ENCODE measurements at places on chromosomes 11 and 22.

DNA sequence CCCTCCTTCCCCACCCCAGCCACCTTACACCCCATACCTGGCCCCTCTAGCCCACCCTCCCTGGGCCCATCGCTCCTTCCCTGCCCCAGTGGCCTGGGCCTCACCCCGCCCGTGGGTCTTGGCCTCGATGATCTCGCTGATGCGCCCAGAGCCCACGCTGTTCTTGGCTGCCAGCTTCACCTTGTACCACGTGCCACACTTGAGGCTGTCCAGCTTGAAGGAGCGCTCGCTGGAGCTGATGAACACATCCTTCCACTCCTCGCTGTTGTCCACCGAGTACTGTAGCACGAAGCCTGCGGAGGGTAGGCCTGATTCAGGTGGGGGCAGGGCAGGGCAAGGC is 110.1 kb downstream of the CEP164 start:
- DNase-seq, result no peak

GRCh38 chr11:122743097-122743741 is 87.7 kb downstream of the UBASH3B start:
- DNase-seq, result peak; percentile 58

GRCh38 chr11:128465531-128465930 is 121.8 kb downstream of the ETS1 start:
- DNase-seq, result no peak

DNA sequence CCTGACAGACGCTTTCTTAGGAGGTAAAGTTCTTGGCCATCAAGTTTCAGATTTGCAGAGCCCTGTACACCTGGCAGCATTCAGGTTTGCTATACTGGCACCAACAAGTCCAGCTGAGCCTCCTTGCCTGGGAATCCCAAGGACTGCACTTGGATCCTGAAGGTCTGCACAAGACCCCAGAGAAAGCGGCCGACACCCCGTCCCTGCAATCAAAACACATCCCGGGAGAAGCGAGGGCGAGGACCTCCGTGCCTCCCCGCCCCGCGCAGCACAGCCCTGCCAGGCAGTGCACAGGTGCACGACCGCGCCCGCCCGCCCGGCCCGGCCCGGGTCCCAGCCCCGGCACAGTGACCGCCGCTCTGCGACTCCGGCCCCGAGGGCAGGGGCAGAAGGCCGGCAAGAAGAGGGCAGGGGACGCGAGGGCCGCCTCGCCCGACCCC is 559 bp downstream of the MRTFA start:
- no peak for DNase-seq

DNA sequence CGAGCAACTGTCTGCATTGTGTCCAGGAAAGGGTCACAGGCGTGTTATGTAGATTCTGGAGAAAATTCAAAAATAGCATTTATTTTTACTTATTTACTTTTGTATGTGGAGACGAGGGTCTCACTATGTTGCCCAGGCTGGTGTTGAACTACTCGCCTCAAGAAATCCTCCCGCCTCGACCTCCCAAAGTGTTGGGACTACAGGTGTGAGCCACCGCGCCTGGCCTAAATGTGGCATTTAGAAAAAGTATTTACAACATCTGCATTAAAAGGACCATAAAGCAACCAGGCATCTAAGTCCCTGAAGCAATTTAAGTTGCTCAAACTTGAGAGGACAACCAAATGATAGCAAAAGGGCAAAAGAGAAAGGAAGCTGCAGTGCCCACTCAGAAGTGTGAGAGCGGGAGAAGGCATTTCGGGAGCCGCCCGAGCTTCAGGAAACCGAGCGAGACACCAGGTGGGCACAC is 595 bp downstream of the TRIM66 start:
- DNase-seq, result no peak

DNA sequence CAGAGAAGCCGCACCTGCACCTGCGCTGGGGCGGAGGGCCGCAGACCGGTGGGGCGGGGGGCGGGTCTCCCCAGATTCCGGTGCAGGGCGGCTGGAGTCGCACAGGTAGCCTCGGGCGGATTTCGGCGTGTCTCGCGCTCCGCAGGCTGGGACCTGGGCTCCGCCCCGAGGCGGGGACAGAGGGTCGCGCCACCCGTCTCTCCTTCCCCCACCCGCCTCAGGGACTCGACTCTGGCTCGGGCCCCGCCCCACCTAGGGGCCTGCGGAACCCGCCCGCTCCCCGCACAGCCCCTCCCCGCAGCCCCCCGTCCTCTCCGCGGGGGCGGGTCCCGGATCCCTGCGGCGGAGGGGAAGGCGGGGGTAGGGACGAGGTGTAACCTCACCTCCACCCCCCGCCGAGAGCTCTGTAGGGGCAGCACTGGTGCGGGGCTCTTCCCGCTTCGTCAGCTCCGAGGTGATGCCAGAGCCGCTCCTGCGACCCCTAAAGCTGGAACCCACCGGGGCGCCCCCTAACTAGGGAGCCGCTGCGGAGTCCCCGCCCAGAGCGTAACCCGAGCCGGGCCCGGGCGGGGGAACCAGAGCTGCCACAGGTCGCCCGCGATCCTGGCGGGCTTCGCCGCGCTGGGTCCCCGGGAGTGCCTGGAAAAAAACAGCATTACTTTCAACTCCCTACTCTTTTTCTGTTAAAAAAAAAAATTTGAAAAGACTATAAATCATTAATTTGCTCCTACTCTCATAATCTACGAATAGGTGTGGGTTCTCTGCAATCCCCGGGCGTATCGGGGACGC is at the start of gene SLC29A2:
Gene SLC29A2 (minus strand): TSS at position 134 of the 789 bp plus-strand sequence. CDS start 169 bp downstream, outside the sequence.
- DNase-seq, result peak; percentile 18

- DNase-seq, result no peak
These were observed 244.1 kb upstream of the MTNR1B start for GRCh38 chr11:92725352-92725751.

DNA sequence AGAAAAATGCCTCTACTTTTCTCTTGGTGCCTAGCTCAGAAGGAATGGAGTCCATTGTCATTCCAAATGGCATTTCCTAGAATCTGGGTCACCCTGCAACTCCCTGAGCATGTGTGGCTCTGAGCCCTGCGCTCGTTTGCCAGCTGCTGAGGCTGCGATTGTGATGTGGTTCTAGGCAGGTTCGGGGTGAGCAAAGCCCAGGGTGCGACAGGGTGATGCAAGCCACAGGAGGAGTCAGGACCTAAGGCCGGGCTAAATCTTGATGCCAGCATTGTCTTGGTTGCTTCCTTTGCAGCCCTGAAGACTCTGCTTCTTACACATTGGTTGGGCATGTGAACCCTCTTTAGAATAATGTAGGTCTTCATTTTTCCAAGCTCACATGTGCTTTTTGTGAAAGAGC is 131.0 kb downstream of the MORC2 start:
- DNase-seq, result no peak

- peak; percentile 77 for DNase-seq
These were observed 8.5 kb upstream of the DENND5A start for GRCh38 chr11:9273376-9274336.

GRCh38 chr11:30810116-30810515 is 224.0 kb upstream of the MPPED2 start:
- no peak for DNase-seq

DNA sequence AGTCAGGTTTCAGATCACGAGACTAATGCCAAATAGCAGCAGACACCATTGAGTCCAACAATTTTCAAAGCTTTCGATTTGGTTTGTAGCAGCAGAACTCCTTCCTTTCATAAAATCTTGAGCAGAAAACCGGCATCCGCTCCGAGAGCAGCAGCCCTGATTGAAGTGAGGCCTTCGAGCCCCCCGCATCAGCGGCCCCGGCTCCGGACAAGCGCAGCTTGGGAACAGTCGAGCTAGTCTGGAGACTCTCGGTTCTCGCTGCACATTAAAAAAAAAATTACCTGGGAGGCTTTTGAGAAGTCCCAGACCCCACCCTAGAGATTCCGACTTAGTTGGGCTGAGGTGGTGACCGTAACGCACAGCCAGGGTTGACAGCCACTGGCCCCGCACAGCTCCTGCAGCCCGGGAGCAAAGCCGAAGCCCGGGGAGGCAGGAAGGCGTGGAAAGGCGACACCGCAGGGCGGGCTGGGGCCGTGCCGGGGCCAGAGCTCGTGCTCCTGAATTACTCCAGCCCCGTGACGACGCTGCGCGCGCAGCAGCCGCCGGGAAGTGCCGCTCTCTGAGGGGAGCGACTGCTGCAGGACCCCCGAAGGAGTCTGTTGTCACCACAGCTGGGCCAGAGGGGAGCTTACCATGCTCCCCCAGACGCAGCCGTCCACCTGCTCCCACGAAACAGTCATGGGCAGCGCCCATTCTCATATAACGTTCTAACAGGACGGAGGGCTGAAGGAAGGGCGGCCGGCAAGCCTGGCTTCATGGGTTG is 57.8 kb downstream of the SPATA19 start:
- no peak for DNase-seq

GRCh38 chr22:32103658-32104315 is 55.3 kb downstream of the C22orf42 start:
- no peak for DNase-seq

GRCh38 chr22:30425327-30425615 is 297 bp upstream of the MTFP1 start:
- DNase-seq, result no peak

DNA sequence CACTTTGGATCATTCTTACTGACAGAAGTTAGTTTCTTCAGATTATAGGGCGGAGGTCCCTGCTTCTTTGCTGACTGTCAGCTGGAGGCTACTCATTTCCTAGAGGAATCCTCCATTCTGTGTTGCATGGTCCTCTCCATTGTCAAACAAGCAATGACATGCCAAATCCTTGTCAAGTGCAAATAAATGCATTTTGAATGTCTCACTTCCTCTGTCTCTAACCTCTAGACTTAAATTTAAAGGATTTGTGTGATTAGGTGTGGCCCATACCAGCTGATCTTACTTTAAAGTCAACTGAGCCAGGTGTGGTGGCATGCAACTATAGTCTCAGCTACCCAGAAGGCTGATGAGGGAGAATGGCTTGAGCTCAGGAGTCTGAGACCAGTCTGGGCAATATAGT is 458.4 kb upstream of the CCDC179 start:
- DNase-seq, result no peak

GRCh38 chr22:48415520-48415919 is 1412.2 kb downstream of the BRD1 start:
- no peak for DNase-seq

DNA sequence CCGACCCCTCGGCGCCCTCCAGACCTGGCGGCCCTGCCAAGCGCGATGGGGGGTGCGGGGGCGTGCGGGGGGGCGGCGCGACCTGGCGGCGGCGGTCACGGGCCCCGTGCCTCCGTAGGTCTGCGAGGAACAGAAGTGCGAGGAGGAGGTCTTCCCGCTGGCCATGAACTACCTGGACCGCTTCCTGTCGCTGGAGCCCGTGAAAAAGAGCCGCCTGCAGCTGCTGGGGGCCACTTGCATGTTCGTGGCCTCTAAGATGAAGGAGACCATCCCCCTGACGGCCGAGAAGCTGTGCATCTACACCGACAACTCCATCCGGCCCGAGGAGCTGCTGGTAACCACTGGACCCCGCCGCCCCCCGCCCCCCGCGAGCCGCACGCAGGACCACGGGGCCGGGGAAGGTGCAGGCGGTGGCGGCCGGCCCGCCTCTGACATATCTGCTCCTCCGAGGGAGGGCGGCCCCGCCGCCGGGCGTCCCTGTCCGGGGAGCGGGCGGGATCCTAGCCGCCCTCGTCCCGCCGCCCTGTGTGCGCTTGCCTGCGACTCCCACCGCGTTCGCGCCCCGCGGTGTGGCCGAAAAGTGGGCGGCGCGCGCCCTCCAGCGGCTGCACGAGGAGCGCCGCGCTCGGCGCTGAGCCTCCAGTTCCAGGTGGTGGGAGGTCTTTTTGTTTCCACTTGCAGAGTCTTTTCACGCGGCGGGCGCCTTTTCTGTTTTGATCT is 2.1 kb downstream of the CCND1 start:
- peak; percentile 91 for DNase-seq

GRCh38 chr11:77400271-77400670 is 73.6 kb downstream of the PAK1 start:
- no peak for DNase-seq

DNA sequence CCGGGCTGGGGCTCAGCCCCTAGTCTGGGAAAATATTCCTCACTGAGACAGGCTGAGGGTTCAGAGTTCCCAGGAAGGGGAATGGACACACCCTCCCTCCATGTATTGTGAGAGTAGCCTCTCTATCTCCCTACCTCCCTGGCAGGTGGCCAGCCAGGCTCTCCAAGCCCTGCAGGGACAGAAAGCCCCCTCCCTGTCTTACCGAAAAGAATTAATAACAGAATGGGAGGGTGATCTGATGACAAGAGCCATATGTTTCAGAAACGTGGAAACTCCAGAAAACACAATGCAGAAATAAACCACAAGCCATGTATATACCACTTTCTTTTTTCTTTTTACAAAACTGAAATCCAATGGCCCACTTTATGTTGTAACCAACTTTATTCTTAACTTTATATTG is 140.0 kb downstream of the CHST1 start:
- no peak for DNase-seq

GRCh38 chr22:27195094-27195493 is 537.7 kb downstream of the MIAT start:
- no peak for DNase-seq

GRCh38 chr11:63099555-63099954 is 44.5 kb downstream of the SLC22A24 start:
- DNase-seq, result no peak
